Fibroblast of villous mesenchyme (primary cell): ENCODE measurements at places on chromosomes 12 and 14. TPM values are rescaled to one million over a fixed set of nuclear protein-coding genes. Genes with fewer than 3 reads are reported as not detected.

Gene CISTR
- total RNA-seq: not detected in 2 replicates

DNA sequence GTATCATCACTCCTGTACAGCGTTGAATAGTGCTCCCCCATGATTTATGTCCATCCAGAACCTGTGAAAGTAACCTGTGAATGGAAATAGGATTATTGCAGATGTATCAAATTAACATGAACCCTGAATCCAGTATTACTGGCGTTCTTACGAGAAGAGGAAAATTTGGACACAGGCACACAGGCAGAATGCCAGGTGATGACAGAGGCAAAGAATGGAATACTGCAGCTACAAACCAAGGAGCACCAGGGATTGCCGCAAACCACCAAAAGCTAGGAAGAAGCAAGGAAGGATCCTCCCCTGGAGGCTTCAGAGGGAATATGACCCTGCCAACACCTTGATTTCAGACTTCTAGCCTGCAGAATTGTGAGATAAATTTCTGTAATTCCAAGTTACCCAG, 113.5 kb upstream of the EGLN3 start:
- DNase-seq: no peak

DNA sequence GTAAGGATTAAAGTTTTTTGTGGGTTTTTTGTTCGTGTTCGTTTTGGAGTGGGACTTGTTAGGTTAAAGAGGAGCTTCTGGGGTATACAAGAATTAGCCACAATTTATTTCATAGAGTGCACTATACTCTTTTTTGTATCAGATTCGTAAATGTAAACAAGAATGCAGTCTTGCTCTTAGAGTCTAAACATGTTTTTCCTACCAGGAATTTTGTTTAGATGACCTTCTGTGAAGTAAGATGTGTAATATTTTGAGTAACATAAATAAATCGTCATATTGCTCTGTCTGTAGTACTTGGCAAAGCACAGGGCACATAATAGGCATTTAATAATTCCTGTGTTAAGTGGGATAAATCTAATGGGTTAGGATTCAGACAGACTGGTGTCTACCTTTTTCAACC, 9.6 kb downstream of the CNOT2 start:
- DNase-seq: peak; percentile 66

Gene MAP3K9
- under 0.01 and 0.43 TPM in 2 replicates for total RNA-seq

GRCh38 chr12:100185361-100185894, 15.2 kb upstream of the ACTR6 start:
- peak; percentile 5 for DNase-seq

Gene OLR1
- 9.3 and 73.0 TPM in 2 replicates for total RNA-seq

- peak; percentile 80 for DNase-seq
Observed at GRCh38 chr14:100775831-100776591, 49.3 kb downstream of the DLK1 start.

- DNase-seq: peak; percentile 68
Observed at GRCh38 chr14:104865631-104866441, 768 bp downstream of the CEP170B start.
